Right ventricle myocardium inferior (tissue), 1 donor: ENCODE measurements at places on chromosomes 3 and 15. TPM values are rescaled to one million over a fixed set of nuclear protein-coding genes. Genes with fewer than 3 reads are reported as not detected.

GRCh38 chr3:58167431-58168351, 43.1 kb downstream of the DNASE1L3 start:
- DNase-seq, result peak; percentile 79

DNA sequence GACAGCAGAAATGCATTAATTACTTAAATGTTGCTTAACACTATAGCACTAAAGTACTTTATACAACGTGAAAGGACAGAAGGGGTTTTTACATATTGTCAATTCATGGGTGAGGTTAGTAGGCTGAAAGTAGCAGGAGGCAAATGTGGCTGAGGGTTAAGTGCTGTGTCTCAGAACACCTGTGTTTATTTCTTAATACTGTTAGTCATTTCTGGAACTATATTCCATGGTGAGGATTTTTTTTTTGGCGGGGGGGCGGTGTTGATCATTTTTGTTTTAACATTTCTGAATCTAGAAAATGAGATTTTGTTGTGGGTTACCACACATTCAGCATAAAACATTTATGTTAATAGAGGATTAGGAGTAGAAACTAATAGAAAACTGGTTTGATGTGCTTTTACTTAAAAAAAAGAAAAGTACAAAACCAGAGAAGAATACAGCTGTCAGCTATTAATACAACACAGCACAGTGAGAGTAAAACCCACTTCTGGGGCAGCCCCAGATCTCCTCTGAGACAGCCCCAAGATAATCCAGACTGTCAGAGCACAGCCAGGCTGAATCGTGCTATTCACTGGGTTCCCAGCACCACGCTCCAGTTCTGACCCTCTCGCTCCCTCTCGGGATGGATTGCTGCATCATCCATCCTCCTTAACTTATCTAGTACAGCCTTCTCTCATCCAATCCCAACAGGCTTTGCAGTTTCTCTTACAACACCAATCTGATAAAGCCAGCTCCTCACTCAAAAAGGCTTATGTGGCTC, 307.7 kb downstream of the TUSC7 start:
- no peak for DNase-seq

DNA sequence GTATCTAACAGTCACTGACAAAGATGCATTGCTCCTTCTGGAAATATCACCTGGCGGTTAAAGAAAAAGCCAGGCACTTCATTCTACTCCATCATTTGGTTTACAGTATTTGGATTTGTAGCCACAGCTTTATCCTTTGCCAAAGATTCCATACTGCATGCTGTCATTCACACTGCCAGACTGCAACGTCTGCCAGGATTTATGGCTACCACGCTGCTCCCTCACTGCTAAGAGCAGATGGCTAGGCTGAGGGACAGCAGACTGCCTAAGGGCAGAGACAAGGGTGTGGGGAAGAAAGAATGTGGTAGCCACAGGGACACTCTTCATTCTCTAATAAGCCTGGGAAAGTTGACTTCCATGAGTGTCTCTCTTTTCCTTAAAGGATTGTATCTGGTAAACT, 1047.0 kb downstream of the TUSC7 start:
- DNase-seq, result no peak

DNA sequence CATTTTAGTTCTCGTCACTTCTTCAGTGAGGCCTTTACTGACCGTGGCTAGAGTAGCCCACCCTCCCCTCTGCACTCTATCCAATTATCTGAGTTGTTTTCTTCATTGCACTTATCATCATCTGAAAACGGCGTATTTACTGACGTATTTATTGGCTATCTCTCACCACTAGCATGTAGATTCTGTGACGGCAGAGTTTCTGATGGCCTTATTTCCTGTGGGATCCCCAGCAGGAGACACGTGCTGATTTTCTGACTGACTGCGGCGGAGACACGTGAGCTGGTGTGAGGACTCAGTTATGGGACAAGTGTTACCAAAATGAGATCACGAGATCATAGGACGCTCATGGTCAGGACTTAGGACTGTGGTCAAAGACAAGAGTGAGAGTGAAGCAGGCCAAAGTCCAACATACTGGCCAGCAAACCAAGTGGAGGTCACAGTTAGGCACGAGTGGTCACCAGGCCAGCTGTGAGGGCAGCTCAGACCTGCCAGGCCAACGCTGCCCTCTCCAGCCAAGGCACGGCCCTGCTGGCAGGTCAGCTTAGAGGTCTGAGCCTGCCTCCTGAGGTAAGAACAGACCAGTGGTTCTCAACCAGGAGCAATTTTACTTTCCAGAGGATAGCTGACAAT, 50.6 kb upstream of the BNIP2 start:
- no peak for DNase-seq

GRCh38 chr3:50157827-50158529, 2.9 kb downstream of the SEMA3F start:
- DNase-seq, result no peak

DNA sequence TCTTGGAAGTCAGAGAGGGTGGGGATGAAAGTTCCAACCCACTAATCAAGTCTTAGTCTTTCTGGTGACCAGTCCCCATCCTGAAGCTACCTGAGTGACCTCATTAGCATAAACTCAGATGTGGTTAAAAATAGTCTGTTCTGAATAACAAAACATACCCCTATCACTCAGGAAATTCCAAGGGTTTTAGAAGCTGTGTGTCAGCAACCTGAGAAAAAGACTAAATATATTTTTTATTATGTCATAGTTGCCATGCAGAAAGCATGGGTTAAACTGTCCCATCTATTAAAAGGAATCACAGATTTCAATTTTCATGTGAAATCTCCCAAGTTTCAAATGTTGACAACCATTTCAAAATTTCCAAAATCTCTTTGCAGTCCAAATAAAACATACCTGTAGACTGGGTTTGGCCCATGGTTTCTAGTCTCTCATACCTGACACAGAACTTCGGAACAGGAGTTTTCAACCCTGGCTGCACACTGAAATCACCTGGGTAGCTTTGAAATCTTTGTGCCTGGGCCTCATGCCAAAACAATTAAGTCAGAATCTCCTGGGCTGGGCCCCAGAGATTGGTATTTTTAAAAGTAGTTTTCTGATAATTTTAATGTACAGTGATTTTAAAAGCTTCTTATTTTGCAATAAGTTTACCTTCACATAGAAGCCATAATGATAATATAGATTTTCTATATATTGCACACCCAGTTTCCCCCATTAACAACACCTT, 476.3 kb downstream of the RBMS3 start:
- DNase-seq, result no peak

DNA sequence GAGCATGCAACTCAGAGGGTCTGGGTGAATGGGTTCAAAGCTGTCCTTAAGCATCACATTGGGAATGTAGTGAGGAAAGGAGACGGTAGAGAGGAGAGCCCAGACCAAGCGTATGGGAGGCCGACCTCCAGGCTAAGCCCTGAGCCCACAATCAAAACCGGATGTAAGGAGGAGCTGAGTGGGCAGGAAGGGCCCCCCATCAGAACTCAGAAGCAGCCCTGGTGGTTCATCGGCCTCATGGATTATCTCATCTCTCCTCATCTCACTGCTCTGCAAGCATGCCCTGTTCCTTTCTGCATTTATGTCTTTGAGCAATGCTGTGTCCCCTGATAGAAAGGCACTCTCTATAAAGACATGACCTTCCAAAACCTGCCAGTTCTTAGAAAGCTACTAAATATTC, 6.2 kb downstream of the HDC start:
- no peak for DNase-seq

- no peak for DNase-seq
Measured at GRCh38 chr15:45616901-45617323, 17.9 kb upstream of the SQOR start.

- DNase-seq, result no peak
Measured at GRCh38 chr3:132596326-132596725, 744 bp upstream of the ACKR4 start.

DNA sequence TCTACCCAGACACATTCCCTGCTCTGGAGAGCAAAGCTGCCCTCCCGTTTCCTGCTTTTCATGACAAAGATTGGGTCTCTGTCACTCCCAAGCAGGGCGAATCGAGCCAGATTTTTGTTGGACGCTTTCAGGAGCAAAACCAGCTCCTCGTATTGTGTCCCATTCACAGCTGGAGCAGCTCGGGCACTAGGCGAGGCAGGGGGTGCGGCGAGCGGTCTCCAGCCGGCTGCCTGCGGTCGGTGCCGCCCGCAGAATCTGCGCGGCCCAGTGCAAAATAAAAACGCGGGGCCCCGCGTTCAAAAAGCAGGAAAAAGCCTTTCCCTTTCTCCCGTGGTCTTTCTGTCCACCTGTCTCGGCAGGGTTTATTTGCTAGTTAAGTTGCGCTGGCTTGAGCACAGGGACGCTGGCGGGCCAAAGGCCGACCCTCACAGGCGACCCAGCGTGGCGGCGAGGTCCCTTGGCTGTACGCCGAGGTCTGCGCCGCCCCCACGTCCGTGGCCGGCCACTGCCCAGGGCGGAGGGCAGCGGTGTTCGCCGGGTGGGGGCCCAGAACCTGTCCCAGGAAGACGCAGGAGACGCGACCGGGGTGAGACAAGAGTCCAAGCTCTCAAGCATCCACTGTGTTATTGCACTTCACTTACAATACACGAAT, 71.2 kb downstream of the CYP19A1 start:
- DNase-seq, result no peak

DNA sequence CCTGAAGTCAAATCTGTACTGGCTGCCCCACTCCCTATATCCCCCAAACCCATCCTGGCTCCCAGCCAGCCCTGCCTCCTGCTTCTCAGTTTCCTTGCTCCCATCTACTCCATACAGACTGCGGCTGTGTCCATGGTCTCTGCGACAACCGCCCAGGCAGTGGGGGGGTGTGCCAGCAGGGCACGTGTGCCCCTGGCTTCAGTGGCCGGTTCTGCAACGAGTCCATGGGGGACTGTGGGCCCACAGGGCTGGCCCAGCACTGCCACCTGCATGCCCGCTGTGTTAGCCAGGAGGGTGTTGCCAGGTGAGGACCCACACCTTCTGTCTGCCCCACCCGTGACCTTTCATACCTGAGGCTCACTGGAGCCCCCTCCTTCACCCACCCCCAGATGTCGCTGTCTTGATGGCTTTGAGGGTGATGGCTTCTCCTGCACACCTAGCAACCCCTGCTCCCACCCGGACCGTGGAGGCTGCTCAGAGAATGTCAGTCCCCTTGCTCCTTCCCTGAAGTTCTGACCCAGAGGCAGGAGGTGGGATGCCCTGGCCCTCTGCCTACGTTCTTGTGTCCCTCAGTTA, 14.7 kb downstream of the STAB1 start:
- DNase-seq, result no peak

DNA sequence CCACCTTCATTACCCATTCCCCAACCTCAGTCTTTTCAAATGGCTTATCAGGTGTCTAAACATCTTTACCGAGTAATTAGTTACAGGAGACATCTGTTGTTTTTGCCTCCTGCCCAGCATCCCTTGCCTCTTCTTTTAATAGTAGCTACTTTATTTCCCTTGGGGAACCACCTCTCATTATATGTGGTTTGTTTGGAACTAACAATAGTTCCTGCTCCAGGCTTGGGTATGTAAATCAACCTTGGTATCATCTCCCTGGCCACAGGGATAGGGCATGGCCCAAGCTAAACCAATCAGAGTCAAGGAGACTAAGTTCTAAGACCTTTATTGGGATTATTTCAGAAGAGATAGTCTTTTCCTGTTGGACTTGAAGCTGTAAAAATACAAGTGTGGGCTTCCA, 76.6 kb downstream of the ETV5 start:
- DNase-seq, result no peak

- no peak for DNase-seq
Measured at GRCh38 chr3:72102112-72102616, 317.2 kb upstream of the PROK2 start.

DNA sequence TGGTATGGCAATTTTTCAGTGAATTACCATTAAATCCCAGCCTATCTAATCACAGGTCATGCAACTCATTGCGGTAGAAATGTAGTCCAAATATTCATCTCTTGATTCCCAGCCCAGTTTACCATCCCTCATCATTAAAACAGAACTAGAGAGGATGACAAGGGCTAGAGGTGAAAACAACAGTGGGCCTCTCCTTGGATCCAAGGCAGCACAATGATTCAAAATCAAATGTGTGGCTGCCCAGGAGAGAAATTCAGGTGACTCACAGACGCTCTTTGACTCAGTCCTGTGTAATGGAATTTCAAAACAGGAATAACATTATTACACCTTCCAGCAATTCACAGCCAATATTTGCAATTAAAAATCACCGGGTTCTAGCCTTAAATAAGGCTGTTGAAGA, 246.5 kb downstream of the TBL1XR1 start:
- DNase-seq, result no peak

- no peak for DNase-seq
Measured at GRCh38 chr15:88818920-88819319, 15.7 kb downstream of the ACAN start.

DNA sequence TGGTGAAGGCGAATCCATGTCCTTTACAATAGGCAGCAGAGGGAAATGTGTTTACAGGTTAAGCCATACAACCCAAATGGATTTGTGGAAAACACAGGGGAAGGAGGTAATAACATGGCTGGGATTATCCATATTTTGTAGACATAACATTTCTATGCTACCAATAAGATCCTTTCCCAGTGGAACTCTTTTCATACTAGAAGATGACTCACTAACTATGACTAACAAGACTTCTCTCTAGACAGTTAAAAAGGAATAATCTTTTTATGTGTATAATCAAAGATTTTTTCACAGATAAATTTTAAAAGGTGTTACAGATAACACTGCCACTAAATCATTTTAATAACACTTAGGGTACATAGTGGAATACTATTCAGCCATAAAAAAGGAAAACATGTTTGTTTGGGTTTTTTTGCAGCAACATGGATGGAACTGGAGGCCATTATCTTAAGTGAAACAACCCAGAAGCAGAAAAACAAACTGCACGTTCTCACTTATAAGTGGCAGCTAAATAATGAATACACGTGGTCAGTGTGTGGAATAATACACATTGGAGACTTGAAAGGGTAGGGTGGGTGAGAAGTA, 39.6 kb downstream of the VPS13C start:
- no peak for DNase-seq

DNA sequence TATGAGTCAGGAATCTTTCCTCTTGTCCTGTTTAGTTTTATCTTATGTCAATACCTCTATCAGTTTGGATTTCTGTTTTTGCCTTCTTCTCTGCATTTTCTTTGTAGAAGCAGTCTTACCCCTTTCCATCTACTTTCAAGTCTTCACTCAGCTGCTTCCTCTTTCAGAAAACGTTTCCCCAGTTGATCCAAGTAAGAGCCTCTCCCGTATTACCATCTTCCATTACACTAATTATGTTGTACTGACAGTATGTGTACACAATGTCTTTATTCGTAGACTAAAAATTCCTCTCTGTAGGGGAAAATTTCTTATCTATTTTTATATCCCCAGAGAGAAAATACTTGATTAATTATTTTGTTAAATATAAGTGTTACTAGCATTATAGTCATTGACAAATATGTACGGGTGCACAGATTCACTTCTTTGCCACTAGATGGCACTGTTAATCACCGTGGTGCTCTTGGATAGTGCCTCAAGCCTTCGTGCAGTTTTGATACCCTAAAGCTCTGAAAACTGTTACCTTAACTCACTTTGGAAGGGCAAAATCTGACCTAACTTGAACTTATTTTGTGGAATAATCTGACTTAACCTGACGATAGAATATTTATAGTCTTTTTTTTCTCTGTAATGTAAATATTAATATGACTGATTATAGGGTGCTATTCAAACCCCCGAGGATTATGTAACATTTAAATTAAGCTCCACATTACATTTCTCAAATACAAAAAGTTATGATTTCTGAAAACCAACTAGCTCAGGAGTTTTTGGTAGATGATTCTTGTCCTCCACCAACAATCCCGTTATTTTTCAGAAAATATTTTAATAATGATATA, 74.2 kb upstream of the POU1F1 start:
- DNase-seq, result no peak

HIGD2B gene
- not detected for total RNA-seq

FHIT gene
- total RNA-seq, result 24.5 TPM

RTP3 gene
- total RNA-seq, result not detected

TCF12 gene
- total RNA-seq, result 46.5 TPM

IRAK2 gene
- 2.0 TPM for total RNA-seq

LIPC gene
- 0.70 TPM for total RNA-seq

ANKUB1 gene
- not detected for total RNA-seq
